ENCODE measurements at places on chromosomes 5 and 9.

DNA sequence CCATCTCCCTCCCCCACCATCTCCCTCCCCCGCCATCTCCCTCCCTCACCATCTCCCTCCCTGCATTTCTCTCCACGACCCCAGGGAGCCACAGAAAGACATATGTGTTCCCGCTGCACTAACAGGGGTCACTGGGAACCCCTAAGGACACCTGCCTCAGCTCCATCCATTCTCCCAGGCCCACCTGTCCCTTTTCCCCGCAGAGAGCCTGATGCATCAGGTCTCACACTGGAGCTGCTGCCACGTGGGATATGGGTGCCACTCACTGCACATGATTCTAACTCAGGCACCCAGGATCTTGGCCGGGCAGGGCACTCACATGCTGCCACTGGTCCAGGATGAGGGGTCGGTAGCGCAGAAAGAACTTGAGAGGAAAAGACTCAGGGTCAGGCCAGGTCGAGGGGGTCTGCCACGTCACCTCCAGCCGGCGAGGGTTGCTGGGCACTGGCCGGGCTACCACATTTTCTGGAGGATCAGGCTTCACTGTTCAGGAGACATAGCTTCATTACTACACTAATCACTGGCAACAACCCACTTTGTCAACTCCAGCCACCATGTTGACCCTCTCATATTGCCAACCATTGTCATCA, 33.2 kb upstream of the ENHO start:
- DNase-seq: no peak

DNA sequence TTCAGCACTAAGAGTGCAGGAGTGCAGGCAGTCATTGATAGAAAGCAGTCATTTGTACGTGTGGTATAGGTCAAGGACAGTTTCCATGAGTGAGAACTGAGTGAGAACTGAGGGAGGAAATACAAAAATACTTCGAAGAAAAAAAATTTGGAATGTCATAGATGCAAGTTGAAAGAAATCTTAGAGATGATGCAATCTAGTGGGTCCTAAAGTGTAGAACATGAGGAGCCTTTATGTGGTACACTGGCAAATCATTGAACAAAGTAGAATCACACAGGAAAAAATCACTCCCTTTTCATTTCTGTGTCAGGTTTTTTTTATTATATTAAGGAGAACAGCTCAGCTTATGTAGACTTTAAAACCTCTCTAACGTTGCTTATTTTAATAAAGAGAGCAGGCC, 26.4 kb upstream of the SLC1A1 start:
- DNase-seq: no peak

- no peak for DNase-seq
These were observed 650.9 kb downstream of the TLE4 start for GRCh38 chr9:80222466-80223169.

DNA sequence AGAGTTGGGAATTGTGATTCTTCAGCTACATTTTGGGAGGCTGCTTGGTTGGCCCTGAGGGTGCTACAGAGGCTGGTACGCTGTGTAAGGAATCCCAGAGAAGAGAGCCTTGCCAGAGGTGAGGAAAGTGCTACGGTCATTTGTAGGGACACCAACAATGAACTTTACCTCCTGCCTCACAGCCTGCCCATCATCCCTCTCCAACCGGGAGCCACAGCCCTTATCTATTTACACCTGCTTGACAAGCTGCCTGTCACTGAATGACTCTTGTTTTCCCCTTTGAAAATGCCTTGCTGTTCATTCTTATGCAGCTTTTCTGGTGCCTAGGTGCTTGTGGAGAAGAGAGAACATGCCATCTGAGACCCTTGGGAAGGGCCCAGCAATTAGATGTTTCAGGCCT, 110.8 kb downstream of the PCSK1 start:
- no peak for DNase-seq

- DNase-seq: no peak
These were observed 539.8 kb downstream of the PRELID2 start for GRCh38 chr5:145295236-145295835.

DNA sequence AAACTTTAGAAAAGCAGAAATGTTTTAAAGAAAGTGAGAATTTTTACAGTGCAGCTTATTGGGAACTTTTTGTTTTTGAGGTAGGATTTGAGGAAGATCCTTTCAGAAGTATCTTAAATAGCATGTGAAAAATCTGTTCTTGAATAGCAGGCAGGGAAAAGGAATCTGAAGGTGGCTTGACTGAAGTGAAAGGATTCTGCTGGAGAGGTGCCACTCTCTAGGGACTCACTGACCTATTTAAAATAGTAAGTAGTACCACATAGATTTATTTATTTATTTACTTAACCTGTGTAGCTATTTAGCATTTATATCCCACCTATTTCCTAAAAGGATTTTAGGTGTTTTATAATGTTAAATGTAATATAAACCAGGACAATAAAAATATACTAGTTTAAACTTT, 69.1 kb downstream of the NIPBL start:
- DNase-seq: no peak

- peak; percentile 46 for DNase-seq
These were observed 1.5 kb downstream of the NDFIP1 start for GRCh38 chr5:142110046-142110531.

DNA sequence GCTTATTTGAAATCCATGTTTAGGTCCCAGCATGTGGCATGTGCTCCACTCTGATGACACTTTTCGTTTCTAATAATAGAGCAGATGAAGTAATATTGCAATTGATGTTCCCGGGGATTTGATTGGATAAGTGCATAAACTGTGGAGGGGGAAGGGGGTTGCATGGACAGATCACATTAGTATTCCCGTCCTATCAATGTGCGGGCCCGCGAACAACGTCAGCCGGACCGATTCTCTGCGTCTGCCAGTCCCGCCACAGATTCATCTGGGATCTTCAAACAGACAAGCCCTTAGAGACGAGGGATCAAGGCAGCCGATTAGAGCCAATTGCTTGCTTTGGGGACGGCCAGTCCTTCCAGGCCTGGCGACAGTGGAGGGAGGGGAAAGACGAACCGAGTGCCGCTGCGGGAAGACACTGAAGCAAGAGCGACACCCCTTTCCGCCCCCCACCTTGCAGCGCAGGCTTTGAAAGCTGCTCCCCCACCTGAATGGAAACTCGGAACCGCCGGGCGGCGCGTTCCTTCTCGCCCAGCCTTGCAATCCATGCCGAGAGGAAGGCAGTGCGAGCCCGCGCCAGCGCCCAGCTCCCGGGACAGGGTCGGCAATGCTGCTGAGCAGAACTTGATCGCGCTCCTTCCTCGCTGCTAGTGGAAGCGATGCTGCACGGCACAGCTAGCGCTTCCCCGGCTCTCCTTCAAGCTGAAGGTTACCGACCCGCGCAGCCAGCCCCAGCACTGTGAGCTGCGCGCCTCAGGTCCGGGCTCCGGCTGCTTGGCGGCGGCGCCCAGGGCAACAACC, at the start of gene RGS7BP:
Gene RGS7BP (plus strand): TSS at position 247 of the 798 bp plus-strand sequence. CDS start 610 bp downstream, outside the sequence.
- DNase-seq: no peak

GRCh38 chr9:10700291-10700690, 87.5 kb upstream of the PTPRD start:
- no peak for DNase-seq

GRCh38 chr9:101087426-101087825, 58.9 kb downstream of the PLPPR1 start:
- no peak for DNase-seq

Data from T-helper 1 cell (primary cell).